SW 1271 (cell line): ENCODE measurements at places on chromosomes 2 and 18.

GRCh38 chr2:8680822-8681760 is 765 bp upstream of the ID2 start:
- peak; percentile 47 for DNase-seq

DNA sequence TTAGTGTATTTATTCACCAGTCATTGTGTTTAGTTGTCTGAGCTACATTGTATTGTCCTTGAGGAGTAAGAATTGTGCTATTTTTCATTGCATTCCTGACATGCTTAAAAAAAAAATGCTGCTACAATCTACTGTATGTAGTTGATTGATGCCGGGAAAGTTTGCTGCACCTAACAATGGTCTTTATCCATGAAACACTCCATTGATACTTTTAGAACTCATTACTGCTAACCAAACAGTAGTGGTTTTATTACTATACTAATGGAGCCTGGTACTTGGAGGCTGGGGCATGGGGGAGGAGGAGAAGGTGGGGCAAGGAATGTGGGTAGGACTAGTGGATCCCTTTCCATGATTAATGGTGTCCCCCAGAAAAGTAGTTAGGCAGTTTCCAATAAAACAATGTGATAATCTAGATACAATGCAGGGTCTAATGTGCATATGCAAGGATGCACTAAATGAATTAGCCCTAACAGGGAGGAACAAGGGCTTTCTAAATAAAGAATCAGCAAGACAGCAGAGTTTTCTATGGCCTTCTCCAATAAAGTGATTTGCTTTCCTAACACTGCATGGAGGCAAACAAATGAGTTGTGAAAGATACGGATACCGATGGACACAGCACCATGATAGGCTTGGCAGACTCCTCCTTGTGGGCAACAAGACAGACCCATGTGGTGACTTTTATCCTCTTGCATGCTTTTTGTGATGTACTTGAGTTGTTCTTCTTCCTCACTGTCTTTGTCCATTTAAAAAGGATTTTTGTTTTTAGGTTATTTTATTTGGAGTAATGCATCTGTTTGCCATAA is 78.5 kb downstream of the FMNL2 start:
- DNase-seq = no peak

GRCh38 chr18:63850020-63850419 is 37.5 kb upstream of the SERPINB2 start:
- peak; percentile 25 for DNase-seq

DNA sequence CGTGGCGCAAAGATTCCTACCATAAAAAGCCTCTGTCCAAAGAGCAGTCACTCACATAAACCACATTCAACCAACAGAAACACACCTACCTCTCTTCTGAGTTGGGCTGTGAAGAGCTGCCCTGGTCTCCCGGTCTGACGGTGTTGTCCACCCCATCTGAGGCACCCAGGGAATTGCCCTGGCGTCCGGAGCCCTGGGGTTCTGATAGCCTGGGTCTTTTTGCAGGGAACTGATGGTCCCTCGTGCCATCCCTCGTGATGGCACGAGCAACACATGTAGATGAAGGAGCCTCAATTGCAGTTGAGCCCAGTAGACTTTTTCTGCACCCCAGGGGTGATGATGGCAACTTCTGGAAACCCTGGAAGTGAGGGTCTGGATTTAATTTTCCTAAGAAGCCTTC is 13.8 kb downstream of the HJURP start:
- DNase-seq = no peak

GRCh38 chr2:233846387-233847247 is 7.7 kb downstream of the HJURP start:
- no peak for DNase-seq

GRCh38 chr2:237600205-237600846 is 9.8 kb upstream of the RAB17 start:
- DNase-seq = no peak

- DNase-seq = no peak
These were observed 9.4 kb downstream of the RNU2-63P start for GRCh38 chr2:88006912-88007439.

GRCh38 chr2:235545339-235546150 is 51.7 kb downstream of the AGAP1 start:
- no peak for DNase-seq

GRCh38 chr18:9287036-9287435 is 47.5 kb upstream of the TWSG1 start:
- no peak for DNase-seq

- no peak for DNase-seq
These were observed 64.7 kb downstream of the LYPD6B start for GRCh38 chr2:149103081-149103620.

DNA sequence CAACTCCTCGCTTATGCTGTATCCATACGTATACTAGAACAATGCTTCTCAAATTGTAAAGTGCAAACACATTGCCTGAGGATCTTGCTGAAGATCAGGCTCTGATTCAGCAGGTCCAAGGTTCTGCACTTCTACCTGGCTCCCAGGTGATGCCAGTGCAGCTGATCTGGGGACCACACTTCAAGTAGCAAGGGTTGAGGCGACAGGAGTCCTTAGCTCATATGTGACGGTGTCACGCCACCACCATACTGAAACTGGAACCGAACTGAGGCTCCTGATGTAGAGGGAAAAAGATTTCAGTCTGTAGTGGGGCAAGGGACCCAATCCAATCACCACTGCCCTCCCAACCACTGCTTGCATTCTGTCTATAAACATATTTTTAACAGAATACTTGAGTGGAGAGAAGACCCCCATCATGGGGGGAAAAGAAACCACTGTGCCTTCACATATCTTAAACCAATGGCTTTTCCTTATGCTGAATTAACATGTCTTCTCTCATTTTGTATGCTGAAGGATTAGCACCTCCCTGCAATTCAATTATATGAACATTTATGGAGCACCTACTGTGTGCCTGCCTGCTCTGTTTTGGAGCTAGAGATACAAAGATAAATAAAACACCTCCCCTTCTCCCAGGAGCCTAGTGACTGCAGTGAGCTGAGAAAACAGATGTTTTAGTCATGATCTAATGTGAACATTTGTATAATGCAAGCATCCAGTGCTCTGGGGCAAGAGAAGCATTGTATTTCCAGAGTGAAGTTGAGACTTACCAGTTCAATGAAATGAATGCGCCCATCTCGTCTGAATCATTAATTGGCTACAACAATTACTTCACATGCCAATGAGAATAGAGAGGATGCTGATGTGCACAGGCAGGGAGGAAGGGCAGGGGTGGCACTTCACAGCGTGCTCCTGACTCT is 6.6 kb upstream of the ASAP2 start:
- no peak for DNase-seq
